RKO (cell line): ENCODE measurements at places on chromosomes 3 and 15.

DNA sequence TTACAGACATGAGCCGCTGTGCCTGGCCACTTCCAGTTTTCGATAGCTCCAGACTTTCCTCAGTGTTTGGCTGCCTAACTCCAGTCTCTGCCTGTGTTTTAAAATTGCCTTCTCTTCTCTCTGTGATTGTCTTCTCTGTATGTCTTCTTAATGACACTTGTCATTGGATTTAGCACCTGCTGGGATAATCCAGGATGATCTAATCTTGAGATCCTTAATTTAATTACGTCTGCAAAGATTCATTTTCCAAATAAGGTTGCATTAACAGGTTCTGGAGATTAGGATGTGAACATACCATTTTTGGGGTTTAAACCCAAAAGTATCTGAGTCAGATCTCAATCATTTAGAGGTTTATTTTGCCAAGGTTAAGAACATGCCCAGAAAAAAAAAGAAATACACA, 222.2 kb upstream of the PDZRN3 start:
- no peak for DNase-seq

GRCh38 chr3:65979731-65980130, 59.0 kb downstream of the MAGI1 start:
- DNase-seq = peak; percentile 56

DNA sequence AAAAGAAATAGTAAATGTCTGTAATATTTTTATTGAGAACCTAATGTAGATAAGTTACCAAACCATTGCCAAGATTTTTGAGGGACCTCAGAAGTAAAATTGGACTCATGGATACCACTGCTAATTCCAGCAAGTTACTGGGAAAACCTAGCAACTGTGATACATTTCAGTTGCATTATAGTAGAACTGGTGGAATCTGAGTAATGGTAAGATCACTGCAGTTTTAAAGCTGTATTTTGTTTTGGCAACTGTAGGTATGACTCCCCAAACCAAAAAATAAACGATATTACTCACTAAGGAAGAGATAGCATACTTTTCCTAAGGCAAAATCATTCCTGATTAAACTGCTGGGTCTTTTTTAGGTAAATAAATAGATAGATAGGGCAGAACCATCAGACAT, 54.0 kb downstream of the ARMC8 start:
- peak; percentile 37 for DNase-seq

GRCh38 chr3:120801484-120801883, 58.9 kb downstream of the GTF2E1 start:
- DNase-seq = no peak

DNA sequence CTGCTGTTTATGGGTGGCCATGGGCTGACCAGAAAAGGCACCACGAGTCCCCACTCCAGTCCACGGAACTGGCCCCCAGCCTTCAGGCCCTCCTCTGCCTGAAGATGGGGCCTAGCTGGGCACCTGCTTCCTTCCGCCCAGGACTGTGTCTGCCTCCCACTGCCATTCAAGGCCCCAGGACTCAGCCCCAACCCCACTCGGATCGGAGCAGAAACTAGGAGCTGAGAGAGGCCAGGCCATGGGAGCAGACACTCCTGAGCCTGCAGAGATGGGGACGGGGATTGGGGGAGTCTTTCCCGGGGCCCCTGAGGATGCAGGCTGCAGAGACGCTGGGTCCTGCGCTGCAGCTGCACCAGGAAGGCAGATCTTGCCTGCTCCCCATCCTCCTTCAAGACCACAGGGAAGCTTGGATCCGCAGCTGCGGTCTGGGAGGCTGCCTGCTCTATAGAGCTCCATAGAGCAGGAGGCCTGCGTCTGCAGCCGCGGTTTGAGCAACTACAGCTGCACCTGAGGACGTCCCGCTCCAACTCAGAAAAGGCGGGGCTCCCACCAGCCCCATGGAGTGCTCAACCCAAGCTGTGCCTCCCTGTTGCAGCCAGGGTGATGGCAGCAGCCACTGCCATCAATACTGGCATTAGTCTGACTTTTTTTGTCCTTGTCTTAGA, 383.9 kb upstream of the TMCO5A start:
- DNase-seq = no peak

DNA sequence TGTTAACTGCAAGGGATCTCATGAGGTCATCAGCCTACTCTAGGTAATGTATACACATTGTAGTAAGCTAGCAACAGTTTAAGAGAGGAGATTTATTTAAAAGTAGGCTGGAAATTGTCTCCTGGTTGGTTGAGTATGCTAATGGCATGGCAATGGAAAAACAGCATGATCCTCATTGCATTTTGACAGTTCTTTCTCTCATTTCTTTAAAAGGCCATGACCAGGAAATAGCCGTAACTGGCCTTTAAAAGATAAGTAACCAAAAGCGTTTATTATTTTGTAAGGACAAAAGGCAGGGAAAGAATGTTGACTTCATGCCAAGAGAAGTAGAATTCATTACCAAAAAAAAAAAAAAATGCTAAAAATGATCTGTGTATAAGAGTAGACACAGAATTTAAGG, 310.3 kb downstream of the FGF12 start:
- DNase-seq = no peak

DNA sequence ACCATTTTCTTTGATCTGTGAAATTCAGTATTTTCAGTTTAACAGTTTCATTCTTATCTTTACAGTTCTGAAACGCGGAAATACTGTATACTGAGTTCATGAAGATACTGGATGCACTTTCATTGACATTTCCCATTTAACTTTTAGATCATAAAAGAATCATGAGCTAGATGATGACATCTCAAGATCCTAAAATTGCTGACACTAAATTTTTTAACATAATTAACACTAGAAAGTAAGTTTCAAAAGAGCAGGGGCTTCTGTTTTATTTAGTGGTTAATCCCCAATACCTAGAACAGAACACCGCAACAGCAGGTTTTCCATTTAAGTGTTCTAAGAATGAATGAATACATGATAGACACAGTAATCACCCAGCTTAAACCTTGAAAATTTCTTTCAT, 54.2 kb downstream of the SHQ1 start:
- DNase-seq = no peak

- DNase-seq = no peak
Observed at GRCh38 chr3:71543371-71544016, 40.0 kb downstream of the FOXP1 start.

GRCh38 chr3:151969026-151969642, 95.7 kb downstream of the SUCNR1 start:
- no peak for DNase-seq

- DNase-seq = no peak
Observed at GRCh38 chr3:99934975-99935797, 117.5 kb downstream of the CMSS1 start.

DNA sequence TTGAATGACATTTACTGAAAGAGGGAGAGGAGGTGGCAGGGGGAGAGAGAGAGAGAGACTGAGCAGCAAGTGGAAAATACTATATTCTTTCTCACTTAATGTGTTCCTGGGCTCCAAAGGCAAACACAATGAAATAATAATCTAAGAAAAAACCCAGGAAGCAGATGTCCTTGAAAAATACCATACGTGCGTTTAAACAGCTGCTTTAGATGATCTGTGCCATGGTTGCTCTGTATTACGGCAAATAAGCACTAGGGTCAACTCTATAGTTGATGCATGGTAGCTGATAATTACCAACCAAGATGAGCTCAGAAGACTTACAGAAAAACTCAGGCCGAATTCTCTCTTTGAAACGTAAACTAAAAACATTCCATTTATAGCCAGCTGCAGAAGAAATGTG, 410.3 kb upstream of the TBL1XR1 start:
- DNase-seq = no peak

- no peak for DNase-seq
Observed at GRCh38 chr3:167115331-167115934, 264.7 kb downstream of the ZBBX start.

DNA sequence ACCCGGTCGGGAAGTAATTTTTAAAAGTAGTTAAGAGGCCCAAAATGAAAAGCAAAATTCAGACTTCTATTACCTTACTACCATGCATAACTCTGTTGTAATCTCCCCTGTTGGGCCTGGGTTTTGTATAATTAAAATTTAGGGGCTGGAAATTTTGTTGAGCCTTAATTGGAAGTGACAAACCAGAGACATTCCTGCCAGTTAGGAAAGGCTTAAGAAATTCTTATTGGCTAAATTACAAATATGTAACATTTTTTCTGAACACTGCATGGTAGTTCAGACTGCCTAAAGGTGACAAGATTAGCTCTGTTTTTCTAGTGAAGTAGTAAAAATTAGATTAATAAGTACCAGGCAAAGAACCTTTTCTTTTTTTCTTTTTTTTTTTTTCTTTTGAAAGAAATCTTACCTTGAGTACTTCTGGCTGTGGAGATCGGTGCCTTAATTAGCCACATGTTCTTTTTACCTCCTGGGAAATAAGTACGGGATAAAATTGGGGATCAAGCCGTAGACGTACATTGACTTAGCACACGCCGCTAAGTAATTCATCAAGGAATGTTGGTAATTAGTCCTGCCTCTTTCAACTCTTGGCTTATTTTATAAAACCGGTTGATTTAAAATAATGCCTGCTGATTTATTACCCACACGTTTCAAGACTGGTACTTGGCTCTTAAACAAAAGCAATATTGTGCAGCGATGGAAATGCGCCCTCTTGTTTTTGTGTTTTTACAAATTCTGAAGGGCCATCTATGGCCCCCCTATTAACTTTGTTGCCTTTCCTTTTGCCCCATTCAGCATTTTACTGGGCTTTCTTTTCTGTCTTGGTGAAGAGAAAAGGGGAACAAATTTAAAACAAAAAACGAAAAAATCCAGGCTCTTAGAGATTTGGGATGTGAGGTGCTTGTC, 111.2 kb upstream of the SAMMSON start:
- DNase-seq = no peak

- DNase-seq = no peak
Observed at GRCh38 chr3:67458408-67458807, 196.0 kb downstream of the SUCLG2 start.

DNA sequence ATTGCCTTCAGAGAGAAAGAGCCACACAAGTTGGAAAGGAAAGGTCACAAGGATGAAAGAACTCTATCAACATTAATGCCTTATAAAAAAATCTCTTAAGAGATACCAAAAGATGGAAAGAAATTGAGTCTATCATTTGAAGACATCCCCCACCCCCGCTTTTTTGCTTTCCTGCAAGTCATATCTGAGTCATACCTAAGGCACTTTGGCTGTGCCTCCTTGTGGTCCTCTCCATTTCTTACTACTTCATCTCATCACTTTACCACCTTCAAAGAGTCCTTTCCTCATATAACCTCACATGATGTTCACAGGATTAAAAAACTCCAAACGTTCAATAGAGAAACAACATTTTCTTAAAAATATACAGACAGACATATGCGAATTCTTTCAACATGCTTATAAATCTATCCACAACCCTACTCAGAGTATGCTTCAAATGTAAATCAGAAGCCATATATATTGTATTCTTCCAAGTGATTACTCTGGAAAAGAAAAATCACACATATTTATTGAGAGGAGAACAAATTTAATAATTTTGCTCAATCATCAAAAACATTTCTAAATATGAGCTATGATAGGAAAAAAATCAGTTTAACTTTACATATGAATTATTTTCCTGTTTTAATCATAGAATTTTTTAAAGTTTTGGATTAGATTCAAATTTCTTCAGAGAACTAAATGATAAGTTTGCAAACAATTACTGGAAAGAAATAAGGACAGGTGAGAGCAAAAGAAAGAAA, 1003.9 kb upstream of the CFAP20DC start:
- DNase-seq = no peak

DNA sequence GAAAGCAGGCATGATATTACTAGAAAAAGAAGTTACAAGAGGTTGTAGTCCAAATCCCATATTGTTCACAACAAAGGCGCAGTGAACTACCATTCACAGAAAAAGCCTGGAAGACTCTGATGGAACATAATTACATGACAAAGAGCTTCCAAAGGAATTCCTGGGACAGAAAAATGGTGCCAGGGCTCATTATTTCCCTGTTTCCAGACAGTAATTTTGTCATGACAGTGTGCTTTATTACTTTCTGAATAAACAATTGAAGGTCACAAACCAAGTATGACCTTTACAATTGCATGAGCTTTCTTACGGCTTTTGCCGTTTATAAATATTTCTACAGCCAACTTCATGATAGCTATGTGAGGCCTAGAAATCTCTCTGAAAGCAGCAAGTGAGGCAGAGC, 61.0 kb downstream of the CYFIP1 start:
- no peak for DNase-seq

GRCh38 chr15:90001683-90002427, 731 bp downstream of the ZNF710 start:
- peak; percentile 73 for DNase-seq

GRCh38 chr15:58212909-58213526, 74.8 kb downstream of the AQP9 start:
- peak; percentile 63 for DNase-seq

DNA sequence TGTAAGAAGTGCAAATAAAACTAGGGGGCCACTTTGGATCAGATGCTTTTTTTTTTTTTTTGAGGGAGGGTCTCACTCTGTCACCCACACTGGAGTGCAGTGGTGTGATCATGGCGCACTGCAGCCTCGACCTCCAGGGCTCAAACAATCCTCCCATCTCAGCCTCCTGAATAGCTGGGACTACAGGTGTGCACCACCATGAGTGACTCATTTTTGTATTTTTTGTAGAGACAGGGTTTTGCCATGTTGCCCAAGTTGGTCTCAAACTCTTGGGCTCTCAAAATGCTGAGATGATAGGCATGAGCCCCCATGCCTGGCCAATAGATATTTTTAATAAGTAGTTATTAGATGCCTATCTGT, 20.8 kb downstream of the CCR1 start:
- DNase-seq = no peak

DNA sequence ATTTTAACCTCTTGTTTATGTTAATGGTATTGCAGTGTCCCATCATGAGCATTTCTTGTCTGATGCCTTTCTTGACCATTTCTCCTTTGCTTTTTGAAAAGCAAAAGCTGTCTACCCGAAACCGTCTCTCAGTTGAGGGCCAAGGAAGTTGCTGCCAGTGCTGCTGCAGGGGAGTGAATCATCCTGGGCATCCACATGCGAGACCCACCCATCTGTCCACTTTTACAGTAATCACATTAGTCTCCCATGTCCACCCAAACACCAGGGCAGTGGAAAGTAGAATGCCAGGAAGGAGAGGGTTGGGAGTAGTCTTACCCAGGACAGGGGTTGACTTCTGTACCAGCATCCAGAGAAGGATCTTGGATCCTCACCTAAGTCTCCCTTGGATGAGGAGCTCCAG, 48.6 kb upstream of the TEX264 start:
- DNase-seq = no peak

- no peak for DNase-seq
Observed at GRCh38 chr3:185813691-185814215, 11.1 kb downstream of the IGF2BP2 start.

GRCh38 chr3:36937492-36937891, 7.4 kb downstream of the TRANK1 start:
- DNase-seq = no peak
